ENCODE measurements at places on chromosomes 12 and 14. TPM values are rescaled to one million over a fixed set of nuclear protein-coding genes. Genes with fewer than 3 reads are reported as not detected.

DNA sequence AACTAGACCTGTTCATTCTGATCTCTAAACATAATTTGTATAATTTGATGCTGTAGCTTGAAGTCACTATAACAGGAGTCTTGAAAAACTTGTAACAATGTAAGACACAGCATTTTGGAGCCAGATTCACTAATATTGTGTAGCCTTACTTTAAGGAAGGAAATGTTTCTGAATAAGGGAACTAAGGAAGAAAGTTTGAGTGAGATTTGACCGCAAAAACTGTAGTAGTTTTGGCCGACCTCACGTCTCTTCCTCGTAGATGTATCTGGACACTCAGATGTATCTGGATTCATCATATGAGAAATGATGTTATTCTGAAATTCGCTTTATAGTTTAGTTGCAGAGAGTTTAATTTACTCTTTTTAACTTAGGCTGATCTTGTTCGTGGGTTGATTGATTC is 13.9 kb upstream of the DNAH10 start:
- DNase-seq = no peak

GRCh38 chr14:65296402-65296801 is 116.1 kb upstream of the FUT8 start:
- DNase-seq = no peak

The EPYC gene
- total RNA-seq = not detected

- no peak for DNase-seq
Observed at GRCh38 chr12:43289426-43289801, 262.6 kb downstream of the ADAMTS20 start.

DNA sequence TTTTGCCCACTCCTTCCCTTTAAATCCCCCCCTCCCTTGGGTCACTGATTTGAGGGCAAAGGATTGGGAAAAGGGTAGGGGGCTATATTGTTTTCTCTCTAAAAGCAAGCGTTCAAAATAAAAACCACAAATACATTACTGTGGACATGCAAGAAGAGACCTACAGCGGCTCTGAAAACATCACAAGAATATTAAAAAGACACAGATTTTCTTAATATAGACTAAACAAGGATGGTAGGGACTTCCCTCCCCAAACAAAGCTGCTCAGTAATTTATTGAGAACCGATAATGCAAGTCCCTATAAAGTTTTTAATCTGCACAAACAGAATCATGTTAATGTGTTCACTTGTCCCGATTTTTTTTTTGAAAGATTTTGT is 12.9 kb downstream of the TBX3 start:
- DNase-seq = no peak

- DNase-seq = peak; percentile 43
Observed at GRCh38 chr12:121522971-121523370, 57.9 kb downstream of the KDM2B start.

The NYNRIN gene
- total RNA-seq = 8.8 TPM

- no peak for DNase-seq
Observed at GRCh38 chr14:101033006-101033405, 129.5 kb upstream of the RTL1 start.

- DNase-seq = no peak
Observed at GRCh38 chr12:107007411-107007810, 20.5 kb upstream of the MTERF2 start.

DNA sequence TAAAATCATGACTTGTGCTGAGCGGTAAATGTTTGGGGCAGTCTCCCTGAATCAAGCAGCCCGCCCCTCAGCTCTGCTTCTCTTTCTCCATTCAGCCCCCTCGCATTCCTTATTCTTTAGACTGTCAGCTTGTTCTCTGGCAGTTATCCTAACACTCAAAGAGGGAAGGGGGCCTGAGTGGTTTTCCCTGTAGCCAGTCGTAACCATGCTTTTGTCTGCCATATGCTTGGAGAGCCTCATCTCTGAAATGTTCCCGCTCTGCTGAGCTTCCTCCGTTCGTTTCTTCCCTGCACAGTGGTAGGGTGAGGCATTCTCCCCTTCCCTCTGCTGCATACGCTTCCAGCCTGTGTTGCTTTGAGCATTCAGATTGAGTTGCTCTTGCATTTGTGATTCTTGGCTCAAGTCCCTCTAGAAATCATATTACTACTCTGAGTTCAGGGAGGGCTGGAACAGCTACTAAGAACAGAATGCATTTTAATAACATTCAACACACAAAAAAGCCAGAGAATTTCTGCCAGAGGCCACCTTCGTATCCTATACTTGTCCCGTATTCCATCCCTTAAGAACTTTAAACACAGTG is 119.7 kb downstream of the FBXL14 start:
- no peak for DNase-seq

The ARHGAP9 gene
- total RNA-seq = 4.1 TPM

DNA sequence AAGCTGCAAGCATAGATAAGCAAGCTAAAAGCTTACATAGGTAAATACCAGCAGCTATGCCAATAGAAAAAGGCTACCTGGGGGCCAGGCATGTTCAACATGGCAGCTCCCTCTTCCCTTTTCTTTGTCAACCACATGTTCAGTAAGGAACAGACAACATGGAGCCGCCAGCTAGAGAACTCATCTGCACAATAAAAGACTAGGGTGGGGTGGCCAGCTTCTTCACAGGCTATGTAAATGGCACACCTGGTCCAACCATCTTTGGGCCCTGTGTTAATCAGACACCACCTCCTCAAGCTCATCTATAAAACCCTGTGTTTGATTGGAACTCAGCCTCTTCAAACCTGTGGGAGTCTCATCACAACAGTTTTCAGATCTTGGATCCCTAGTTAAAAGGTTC is 129.7 kb upstream of the TMPO start:
- DNase-seq = no peak

The CIROP gene
- not detected for total RNA-seq

Data from Right ventricle myocardium superior (tissue), 1 donor.